ENCODE measurements at places on chromosomes 3 and 15.

DNA sequence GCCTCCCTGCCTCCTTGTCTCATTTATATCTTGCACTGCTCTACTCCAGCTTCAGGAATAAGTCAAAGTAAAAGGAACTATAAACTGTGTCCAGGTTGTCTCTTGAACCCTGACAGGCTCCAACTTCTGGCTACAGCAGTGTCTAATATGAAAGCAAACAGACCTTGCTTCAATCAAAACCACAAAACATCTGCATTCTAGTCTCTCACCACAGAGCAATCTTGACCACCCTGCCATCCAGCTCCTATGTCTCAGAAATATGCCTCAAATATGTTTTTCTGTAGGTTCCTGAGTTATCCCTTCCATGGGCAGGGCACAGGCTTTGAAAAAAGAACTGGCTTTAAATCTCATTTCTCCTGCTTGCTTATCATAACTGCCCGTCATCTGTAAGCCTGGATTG is 13.0 kb upstream of the RAMAC start:
- no peak for DNase-seq

- no peak for DNase-seq
These were observed 2.5 kb upstream of the INAFM2 start for GRCh38 chr15:40320931-40321371.

DNA sequence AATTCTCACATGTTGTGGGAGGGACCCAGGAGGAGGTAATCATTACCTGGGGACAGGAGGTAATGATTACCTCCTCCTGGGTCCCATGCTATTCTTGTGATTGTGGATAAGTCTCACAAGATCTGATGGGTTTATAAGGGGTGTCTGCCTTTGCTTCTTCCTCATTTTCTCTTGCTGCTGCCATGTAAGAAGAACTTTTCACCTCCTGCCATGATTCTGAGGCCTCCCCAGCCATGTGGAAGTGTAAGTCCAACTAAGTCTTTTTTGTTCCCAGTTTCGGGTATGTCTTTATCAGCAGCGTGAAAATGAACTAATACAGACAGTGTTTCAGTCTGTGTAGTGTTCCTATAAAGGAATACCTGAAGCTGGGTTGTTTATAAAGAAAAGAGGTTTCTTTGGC is 13.1 kb upstream of the KCTD6 start:
- DNase-seq, result no peak

- DNase-seq, result no peak
These were observed 586 bp downstream of the TM4SF1 start for GRCh38 chr3:149376718-149377407.

GRCh38 chr15:96047255-96047931 is 283.1 kb upstream of the NR2F2 start:
- no peak for DNase-seq

DNA sequence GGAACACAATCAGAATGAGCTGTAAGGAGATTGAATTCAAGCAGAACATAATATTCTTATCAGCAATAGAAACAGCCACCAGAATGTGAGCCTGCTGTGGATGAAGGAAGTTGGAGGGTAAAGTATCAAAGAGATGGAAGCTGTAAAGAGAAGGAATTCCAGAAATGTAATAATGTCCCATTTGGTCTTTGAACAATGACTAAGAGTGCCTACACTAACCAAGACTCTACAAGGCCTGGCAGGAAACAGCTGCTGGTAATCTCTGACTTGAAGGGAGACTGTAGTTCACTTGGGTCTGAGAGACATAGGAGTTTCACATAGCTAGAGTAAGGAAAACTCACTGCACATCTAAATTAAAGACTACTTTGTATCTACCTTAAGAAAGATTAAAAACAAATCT is 1176.0 kb upstream of the ALCAM start:
- DNase-seq, result no peak

GRCh38 chr3:66038726-66039589 is at the start of gene MAGI1:
Gene MAGI1, minus strand, starts transcription at chr3:66038918. Its CDS starts 610 bp downstream, at chr3:66038308.
- DNase-seq, result peak; percentile 79
